ENCODE measurements at places on chromosomes 7 and 10.

- no peak for DNase-seq
Observed at GRCh38 chr10:94027197-94027596, 33.5 kb downstream of the PLCE1 start.

- no peak for DNase-seq
Observed at GRCh38 chr7:106883456-106884026, 18.5 kb downstream of the PIK3CG start.

DNA sequence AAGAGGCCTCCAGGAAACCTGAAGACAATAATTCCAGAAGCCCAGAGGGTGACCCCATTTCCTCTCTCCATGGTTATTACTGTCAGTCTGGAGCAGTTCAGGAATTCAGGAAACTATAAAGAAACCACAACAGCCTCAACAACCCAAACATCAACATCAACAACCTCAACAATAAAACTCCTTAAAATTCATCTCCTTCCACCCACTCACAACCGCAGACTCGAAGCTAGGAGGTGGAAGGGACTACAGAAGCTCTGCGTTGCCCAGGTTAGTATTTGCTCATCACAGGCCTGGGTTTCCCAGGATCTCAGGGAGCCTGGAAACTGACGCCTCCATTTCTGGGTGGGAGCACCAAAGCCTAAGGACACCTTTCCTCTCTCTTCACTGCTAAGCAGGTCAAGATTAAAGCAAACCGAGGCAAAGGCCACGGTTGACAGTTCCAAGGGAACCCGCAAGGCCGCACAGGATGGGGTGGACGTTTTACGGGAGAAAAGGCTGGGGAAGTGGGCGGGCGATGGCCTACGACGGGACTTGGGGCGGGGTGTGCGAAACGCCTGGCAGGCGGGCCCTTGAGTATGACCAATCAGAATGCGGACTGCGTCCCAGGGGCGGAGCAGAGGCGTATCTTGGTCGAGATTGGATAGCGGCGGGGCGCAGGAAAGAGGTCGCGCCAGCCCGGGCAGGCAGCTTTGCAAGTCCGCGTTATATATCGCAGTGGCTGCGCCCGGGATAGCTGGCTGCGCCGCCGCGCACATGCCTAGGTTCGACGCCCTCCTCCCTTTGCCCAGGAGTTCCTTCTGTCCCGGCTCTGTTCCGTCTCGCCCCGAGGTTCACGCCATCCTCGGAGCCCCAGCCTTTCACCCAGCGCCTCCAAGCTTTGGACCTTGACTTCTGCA lies at the start of gene ELOVL3:
ELOVL3 (plus strand) TSS at position 654 of the 896 bp plus-strand sequence. CDS start 250 bp downstream, outside the sequence.
- DNase-seq, result peak; percentile 99

DNA sequence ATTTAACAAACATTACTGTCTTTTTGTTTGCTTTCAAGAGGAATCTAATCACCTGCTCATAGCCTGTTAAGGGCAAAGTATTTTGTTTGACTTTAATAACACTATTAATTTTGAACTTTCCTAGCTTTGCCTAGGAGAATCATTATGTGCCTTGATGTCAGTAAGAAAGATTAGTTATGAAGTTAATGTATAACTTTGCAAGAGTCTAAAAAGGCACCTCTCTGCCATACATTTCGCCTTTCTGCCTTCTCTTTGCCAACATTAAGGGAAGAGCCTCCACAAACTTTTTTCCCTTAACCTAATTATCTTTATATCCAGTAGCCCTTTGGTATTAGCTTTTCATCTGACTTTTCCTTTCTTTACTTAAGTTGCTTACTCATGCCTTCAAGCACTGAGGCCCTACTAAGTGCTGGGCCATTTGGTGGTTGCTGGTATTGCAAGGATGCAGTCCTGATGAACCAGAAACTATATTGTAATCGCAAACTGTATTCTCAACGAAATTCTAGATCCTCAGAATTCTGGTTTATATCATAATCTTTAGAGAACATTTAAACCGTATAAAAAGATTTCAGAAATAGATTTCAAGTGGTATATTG lies 108.5 kb downstream of the SND1 start:
- no peak for DNase-seq

- DNase-seq, result no peak
Observed at GRCh38 chr10:15169555-15170401, 1.3 kb upstream of the NMT2 start.

- no peak for DNase-seq
Observed at GRCh38 chr10:110533149-110533548, 34.3 kb upstream of the SMC3 start.

DNA sequence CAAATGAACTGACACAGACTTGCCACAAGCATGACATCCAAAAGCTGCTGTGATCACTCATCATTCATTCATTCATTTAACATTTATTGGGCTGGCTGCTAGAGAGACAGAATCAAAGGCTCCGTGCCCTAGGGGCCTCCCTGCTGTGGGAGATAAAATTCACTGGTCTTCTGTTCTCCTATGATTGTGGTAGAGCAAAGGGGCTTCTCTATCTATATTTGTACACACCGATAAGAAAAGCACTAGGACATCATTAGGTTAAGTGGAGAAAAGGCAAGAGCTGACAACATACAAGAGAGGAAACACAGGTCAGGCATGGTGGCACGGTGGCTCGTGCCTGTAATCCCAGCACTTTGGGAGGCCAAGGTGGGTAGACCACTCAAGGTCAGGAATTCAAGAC lies 847.0 kb downstream of the TYW1 start:
- no peak for DNase-seq

- DNase-seq, result no peak
Observed at GRCh38 chr7:17108049-17108584, 190.3 kb upstream of the AHR start.

GRCh38 chr7:128322040-128322643 lies 21.6 kb downstream of the RBM28 start:
- peak; percentile 62 for DNase-seq

GRCh38 chr7:90824386-90825307 lies 228.5 kb downstream of the CDK14 start:
- DNase-seq, result peak; percentile 35

DNA sequence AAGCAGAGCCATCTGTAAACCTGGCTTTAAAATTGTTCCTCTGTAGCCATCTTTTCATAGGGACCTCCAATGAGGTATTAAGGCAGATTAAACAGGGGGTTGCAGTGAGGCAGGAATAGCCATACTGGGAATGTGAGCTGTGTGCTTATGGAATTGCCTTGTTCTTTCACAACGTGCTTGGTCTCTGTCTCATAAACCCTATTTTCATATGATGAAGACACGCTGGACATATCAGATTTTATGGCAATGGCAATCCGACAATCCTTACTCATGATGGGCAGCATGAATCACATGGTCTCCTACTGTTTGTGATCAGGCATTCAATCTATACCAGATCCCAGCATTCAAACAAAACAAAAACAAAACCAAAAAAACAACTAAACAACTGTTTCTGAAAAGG lies 418.9 kb upstream of the NRP1 start:
- no peak for DNase-seq

DNA sequence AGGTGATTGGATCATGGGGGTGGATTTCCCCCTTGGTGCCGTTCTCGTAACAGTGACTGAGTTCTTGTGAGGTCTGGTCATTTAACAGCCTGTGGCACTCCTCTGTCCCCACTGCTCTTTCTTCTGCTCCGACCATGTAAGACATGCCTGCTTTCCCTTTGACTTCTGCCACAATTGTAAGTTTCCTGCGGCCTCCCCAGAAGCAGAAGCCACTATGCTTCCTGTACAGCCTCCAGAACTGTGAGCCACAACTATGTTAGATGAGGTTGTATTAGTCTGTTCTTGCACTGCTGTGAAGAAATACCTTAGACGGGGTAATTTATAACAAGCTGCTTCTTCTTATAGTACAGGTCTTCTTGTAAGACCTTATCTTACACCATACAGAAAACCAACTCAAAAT lies 241.7 kb upstream of the KLF14 start:
- DNase-seq, result no peak

DNA sequence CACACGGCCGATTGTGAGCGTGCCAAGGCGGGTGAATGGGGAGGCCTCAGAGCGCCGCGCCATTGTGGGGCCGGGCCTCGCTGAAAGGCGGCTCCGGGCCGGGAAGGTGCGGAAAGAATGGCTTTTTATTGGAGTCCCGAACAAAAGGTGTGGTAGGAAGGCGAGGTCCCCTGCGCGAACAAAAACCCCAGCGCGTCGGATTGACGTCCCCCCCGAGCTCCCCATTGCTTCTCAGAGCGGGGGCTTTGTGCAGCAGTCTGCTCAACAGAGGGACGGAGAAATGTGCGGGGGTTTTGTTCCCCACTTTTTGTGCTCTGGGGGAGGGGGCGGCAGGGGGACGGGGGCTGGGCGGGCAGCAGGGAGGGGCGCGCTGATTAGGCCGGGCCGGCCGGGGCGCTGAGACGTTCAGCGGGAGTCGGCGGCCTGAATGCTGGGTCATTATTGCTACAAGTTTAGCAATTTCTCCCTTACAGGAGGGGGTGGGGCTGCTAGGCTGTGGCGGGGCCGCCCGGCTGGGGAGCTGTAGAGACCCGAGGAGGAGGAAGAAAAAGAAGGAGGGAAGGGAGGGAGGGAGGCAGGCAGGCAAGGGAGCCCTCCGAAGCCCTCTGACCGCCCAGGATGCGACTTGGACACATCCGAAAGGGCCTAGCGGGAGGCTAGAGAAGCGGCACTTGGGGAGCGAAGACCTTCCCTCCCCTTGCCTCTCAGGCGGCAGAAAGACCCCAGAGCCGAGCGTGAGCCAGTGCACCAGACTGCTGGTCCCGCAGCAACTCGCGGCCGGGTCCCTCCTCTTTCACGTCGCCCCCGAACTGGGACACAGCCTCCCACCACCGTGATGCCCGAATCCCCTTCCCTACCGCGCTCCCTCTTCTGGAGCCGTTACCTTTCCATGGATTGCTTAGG lies 4.6 kb downstream of the NKX2-3 start:
- no peak for DNase-seq

- DNase-seq, result no peak
Observed at GRCh38 chr10:125096371-125096770, 64.0 kb downstream of the CTBP2 start.

GRCh38 chr10:20962165-20962564 lies 65.1 kb upstream of the NEBL start:
- no peak for DNase-seq

GRCh38 chr10:95694665-95695064 lies 938 bp upstream of the TCTN3 start:
- DNase-seq, result no peak

DNA sequence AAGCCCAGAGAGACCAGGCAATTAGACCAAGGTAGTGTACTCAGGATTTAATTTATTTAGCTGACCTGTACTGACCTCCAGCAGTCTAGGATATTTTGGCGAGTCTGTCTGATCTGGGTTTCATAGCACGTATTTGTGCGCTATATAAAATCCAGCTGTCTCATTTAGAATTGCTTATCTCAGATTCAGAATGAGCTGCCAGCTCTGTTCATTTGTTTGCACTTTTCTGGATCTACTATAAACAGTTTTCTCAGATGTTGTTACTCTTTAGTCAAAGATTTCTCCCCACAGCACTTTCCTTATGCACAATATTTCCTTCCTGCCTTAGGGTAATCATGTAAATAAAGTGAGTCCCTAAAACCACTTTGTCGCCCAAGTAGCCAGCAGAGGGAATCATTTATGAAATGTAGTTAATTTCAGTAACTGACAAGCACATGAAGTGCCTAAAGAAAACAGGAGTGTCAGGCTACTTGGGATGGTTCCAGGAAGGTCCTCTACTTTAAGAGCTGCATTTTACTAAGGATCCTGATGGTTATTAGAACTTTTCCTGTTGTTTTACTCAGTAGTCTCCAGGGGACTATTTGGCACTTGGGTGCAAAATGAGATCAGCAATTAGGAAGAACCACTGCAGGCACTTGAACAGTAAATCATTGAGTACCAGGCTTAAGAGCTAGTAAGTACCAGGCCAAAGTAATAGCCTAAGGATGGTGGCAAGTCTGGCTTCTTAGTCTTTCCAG lies 226.4 kb downstream of the TWIST1 start:
- DNase-seq, result no peak

- DNase-seq, result no peak
Observed at GRCh38 chr7:129126314-129126713, 18.2 kb upstream of the TSPAN33 start.

GRCh38 chr7:26195867-26196657 lies 4.5 kb downstream of the HNRNPA2B1 start:
- no peak for DNase-seq

GRCh38 chr7:148419856-148420832 lies 170.4 kb upstream of the C7orf33 start:
- DNase-seq, result no peak

- DNase-seq, result peak; percentile 49
Observed at GRCh38 chr10:35412900-35413491, 76.7 kb downstream of the CCNY start.

DNA sequence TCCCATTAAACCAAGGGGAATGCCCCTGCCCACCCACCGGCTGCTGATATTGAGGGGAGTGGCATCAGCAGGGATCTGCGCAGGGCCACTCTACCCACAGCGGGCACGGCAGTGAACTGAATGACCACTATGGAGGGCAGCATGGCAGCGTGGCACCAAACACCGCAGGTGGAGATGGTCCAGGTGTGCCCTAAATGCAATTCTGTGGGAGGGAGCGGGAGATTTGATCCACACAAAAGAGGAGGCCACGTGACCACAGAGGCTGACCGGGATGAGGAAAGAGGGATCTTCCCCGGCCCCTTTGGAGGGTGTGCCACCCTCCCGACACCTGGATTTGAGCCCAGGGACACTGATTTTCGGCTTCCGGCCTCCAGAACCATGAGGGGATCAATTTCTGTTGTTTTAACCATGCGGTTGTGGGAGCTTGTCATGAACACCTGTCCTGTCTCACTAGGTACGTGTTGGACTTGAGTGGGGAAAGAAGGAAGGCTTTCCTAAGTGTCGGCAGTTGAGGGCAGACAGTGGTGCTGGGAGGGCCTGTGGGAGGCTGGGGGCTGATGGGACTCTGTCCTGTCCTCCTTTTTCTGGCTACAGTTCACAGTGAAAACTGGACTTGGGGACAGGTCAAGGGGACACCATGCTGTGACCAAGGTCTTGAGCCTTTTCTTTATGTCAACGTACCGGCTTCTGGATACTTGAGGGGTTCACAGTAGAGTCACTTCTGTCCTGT lies 66.1 kb downstream of the CFAP46 start:
- no peak for DNase-seq

DNA sequence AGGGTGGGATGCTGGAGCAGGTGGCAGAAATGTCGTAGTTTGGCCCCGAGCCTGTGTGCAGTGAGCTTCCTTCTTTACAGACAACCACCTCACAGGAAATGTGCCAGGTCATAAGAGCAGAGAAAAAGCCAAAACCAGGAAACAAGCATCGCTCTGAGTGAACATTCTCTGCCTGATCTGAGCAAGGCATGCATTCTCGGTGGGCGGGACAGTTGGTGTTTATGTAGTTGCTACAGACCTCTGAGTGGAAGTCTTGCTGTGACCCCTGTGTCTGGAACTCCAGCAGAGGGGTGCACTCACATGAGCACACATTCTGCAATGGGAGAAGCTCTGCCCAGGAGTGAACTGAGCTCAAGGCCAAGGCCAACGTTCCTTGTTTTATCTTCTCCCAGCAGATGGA lies 230.1 kb downstream of the TCERG1L start:
- no peak for DNase-seq

- peak; percentile 89 for DNase-seq
Observed at GRCh38 chr7:1466524-1467271, 7.4 kb upstream of the MICALL2 start.

- no peak for DNase-seq
Observed at GRCh38 chr10:81109200-81109752, 571.6 kb downstream of the SH2D4B start.

Data from AG20443 (cell line).